ENCODE measurements at places on chromosomes 3 and 15.

GRCh38 chr3:149480326-149481017 is 6.0 kb downstream of the TM4SF4 start:
- peak; percentile 18 for DNase-seq

- no peak for DNase-seq
Measured at GRCh38 chr15:100770661-100771584, 108.7 kb upstream of the ALDH1A3 start.

GRCh38 chr3:38397320-38397719 is 50.7 kb downstream of the XYLB start:
- DNase-seq: no peak

- no peak for DNase-seq
Measured at GRCh38 chr15:38668898-38669391, 104.3 kb upstream of the RASGRP1 start.

DNA sequence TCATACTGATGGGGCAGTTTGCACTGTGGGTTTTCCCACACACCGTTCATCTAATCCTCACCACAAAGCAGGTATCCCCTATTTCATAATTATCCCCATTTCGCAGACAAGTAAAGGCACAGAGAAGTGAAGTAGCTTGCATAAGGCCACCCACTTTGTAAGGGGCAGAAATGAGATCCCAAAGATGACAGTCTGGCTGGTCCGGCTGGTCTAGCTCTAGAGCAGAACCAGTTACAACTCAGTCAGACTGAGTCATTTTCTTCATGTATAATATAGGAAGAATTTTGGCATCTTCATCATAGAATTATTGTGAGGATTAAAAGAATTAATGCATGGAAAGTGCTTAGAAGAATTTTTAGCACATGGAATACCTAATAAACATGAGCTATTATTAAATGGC is 10.6 kb downstream of the RBP1 start:
- no peak for DNase-seq

GRCh38 chr3:195185583-195185982 is 85.4 kb downstream of the XXYLT1 start:
- no peak for DNase-seq

DNA sequence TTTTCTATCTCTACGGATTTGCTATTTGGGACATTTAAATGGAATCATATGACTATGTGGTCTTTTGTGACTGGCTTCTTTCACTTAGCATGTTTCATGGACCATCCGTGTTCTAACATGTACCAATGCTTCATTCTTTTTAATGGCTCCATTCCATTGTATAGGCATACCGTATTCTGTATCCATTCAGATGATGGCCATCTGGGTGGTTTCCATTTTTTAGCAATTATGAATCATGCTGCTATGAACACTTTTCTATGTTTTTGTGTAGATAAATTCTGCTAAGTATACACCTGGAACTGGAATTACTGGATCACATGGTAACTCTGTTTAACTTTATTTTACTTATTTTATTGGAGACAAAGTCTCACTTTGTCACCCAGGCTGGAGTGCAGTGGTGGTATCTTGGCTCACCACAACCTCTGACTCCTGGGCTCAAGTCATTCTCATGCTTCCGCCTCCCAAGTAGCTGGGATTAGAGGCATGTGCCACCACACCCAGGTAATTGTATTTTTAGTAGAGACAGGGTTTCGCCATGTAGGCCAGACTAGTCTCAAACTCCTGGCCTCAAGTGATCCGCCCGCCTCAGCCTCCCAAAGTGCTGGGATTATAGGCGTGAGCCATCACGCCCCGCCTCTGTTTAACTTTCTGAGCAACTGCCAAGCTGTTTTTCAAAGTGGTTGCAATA is 13.4 kb downstream of the UBP1 start:
- no peak for DNase-seq

- no peak for DNase-seq
Measured at GRCh38 chr3:50133283-50133615, 21.9 kb upstream of the SEMA3F start.

DNA sequence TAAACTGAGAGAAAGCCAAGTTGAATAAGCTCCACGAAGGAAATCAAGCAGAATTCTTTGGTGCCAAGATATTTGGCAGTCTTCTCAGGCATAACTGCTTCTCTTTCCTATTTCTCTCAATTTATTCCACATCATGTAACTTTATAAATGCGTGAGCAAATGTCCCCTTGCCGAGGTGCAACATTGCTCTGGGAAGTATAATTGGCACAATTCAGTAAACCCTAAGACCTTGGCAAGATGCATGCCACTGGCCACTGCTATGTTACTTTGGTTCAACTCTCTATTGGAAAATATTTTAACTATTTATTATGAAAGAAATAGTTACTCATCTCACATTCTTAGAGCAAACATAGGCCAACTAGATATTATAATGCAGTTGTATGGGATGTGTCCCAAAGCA is 170.2 kb downstream of the SUCNR1 start:
- no peak for DNase-seq

DNA sequence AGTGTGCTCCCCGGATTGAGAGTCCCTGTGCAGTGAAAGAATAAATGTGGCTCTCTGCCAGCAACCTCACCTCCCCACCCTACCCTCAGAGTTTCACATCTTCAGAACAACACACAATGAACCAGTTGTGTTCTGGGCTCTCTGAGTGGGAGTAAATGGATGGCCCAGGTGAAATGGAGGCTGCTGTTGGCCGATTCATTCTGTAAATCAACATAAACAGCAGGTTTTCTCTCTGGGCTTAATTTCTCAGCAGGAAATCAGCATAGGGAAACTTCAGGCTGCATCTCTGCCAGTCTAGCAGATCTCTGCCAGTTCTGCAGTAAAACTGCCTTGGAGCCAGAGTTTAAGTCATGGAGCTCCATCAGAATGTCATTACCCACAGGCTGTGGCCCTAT is 54.6 kb upstream of the FURIN start:
- DNase-seq: no peak

GRCh38 chr15:89495638-89496145 is 691 bp downstream of the RHCG start:
- no peak for DNase-seq

- no peak for DNase-seq
Measured at GRCh38 chr15:67331676-67332075, 77.1 kb downstream of the IQCH start.

- peak; percentile 38 for DNase-seq
Measured at GRCh38 chr3:100875239-100875638, 118.0 kb downstream of the ABI3BP start.

DNA sequence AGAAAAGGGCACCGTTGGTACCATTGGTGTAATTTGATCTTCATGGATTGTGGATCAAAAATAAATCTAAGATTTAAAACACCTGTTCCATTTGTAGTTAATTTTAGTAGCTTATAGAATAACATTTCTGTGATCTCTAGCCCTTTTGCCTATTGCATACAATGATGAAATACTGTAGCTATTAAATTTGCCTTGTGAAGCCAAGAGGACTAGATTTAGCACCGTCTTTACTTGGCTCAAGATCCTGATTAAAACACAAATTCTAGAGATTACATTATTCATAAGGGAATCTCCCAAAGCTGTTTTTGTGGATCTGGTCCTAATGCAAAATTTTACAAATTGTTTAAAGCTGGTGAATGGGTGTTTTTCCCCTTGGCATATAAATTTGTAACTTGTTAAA is 8.2 kb downstream of the TBC1D23 start:
- no peak for DNase-seq

- DNase-seq: no peak
Measured at GRCh38 chr3:30458376-30459171, 147.8 kb upstream of the TGFBR2 start.

DNA sequence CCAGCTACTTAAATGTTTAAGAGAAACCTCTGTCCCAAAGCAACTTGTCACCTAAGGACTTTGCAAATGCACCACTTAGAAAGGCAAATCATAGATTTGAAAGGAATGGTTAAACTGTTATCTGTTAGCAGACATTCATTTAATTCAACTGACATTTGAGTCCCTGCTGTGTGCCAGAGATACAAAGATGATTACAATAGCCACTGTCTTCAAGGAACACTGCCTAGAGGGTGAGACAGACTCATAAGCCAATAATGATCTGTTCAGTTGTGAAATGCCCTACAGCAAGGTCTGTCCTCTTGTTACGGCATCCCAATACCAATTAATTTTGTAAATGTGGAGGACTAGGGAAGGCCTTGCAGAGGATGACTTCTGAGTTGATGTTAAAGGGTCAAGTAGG is 113.1 kb downstream of the ATG7 start:
- DNase-seq: no peak

DNA sequence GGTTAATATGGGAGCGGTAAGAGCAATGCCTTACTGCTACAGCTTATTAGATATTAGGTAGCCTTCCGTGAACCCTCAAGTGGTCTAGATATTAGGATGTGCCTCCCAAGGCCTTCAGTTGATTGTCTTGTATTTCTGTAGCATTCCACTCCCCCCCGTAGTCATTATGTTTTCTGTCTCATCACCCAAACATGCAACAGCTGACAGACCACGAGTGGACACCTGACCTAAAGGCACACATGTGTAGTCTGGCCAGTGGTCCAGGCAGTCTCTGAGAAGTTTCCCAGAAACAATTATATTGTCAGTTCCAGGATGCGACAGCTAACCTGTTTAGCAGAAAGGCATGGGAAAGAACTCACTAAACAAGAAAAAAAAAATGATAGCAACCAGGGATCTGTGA is 1000.9 kb downstream of the AGBL1 start:
- DNase-seq: no peak

- no peak for DNase-seq
Measured at GRCh38 chr15:59174835-59175831, 31.5 kb upstream of the LDHAL6B start.

GRCh38 chr3:143302638-143303171 is 183.1 kb downstream of the CHST2 start:
- DNase-seq: no peak

GRCh38 chr3:94734206-94734605 is 671.3 kb downstream of the NSUN3 start:
- no peak for DNase-seq

DNA sequence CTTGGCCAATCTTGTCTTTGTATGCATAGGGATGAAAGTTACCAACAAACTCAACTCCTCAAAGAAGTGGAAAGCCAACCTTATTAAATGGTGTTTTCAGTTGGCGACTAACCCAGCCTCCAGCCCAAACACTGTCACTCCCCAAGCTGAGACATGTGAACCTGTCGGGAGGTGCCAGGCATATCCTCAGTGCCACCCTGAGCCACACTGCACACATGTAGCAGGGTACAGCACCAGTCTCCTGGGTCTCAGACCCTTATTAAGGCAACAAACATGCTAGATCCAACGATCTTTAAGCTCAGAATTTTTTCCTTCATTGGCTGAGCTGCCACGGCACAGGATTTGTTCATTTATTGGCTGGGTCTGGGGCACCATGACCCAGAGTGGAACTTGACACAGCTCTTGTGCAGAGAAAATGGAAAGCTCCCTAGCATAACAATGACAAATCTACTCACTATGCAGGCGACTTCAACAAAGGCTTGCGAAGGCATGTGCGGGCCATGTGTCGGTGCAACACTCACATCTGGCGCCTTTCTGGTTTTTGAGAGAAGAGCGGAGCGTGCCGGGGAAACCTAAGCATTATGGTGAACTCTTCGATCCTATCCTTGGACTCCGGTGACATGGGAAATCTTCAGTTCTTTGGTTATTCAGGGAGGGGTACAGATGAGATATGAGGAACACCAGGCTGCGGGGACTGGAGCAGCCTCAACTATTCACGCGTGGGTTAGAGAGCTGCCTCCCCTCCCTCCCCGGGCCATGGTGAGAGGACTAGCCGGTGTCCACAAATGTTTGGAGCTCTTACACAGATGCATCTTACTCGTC is 190.1 kb downstream of the FAM43A start:
- DNase-seq: no peak

DNA sequence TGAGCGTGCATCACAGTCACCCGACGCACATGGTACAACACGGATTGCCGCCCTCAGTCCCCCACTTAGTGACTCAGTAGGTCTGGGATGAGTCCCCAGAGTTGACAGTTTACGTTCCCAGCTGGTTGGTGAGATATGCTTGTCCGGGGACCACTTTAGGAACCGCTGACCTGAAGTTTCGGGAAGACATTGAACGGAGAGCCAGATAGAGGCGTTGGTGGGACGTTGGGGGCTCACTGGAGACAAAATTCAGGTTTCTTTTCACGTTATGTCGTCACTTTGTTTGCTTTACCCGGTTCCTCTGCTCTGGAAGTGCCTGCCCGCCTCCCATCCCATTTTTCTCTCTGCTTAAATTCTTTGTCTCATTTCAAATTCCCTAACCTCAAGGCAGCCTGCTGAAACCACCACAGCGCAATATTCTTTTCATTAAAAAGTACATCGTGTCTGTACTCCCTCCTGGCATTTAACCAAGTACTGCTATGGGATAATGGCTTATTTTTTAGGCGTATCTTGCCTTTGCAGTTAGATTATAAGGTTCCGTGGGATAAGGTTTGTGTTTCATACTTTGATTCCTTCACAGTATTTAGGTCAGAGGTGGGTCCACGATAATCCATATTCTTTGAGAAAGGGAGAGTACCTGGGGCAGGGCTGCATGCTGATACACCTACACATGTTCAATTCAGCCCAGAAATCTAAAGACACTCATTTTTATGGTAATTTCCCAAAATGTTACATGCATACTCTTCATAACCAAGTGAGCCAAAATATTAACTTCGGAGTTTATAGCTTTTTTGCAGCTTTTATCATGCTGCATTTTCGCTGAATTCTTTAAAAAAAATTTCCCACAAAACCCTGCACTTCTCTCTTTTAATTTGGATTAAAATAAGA is 921 bp downstream of the LMLN start:
- no peak for DNase-seq

DNA sequence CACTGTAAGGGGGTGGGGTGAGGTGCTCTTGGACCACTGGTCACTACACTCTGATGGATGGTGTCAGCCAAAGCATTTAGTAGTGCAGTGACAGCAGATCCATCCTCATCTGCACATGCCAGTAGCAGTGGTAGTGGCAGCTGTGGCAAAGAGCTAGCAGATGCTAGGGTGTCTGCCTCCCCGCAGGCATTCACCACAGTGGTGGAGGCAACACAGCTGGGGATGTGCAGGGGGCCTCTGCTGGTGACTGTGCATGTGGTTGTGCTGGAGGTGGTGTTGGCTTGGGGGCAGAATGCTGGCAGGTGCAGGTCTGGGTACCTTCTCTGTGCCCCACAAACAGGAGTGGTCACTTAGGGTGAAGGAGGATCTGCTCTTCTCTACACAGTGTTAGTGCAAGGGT is 19.4 kb upstream of the DCUN1D1 start:
- DNase-seq: no peak

GRCh38 chr15:52856286-52856685 is 66.2 kb upstream of the ONECUT1 start:
- no peak for DNase-seq

GRCh38 chr3:42443292-42443691 is 32.9 kb upstream of the LYZL4 start:
- DNase-seq: no peak

- no peak for DNase-seq
Measured at GRCh38 chr3:107826727-107827126, 264.1 kb downstream of the CD47 start.

- DNase-seq: no peak
Measured at GRCh38 chr3:190983875-190984274, 121.4 kb upstream of the GMNC start.
